Sigmoid colon (tissue), 7 donors: ENCODE measurements at places on chromosomes 13 and 19. TPM values are rescaled to one million over a fixed set of nuclear protein-coding genes. Genes with fewer than 3 reads are reported as not detected.
A peak's percentile ranks its signal among the peaks of the same experiment; 100 is the strongest.

- DNase-seq: no peak
These were observed 4.6 kb downstream of the SMARCA4 start for GRCh38 chr19:10965398-10965797.

DNA sequence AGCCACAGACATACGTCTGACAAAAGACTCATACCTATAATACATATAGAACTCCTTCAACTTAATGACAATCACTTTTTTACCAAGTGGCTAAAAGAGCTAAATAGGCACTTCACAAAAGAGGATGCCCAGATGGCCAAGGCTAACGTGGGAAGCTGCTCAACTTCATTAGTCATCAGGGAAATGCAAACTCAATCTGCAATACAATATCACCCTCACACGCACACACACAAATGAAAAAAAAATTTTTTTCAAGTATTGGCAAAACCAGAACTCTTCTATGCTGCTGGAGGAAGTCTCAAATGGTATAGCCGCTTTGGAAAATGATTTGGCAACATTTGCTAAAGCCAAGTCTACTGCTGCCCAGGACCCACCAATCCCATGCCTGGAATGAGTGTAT, 14.6 kb upstream of the DNMT1 start:
- no peak for DNase-seq

DNA sequence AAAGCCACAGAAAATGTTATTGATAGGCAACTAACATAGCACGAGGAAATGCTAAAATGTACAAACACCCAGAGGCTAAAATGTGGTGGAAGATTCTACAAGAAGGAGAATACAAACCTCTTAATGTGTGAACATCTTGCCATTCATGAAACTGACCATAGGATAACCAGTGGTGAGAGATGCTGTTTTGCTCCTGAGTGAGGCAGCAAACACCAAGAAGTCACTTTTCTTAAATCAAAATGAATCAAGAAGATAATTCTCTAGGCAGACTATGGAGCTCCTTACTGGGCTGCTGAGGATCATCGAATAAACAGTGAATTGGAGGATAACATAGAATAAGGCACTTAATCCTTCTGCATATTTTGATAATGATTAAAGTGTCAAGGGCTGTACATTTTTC, 375.4 kb upstream of the SLITRK6 start:
- no peak for DNase-seq

DNA sequence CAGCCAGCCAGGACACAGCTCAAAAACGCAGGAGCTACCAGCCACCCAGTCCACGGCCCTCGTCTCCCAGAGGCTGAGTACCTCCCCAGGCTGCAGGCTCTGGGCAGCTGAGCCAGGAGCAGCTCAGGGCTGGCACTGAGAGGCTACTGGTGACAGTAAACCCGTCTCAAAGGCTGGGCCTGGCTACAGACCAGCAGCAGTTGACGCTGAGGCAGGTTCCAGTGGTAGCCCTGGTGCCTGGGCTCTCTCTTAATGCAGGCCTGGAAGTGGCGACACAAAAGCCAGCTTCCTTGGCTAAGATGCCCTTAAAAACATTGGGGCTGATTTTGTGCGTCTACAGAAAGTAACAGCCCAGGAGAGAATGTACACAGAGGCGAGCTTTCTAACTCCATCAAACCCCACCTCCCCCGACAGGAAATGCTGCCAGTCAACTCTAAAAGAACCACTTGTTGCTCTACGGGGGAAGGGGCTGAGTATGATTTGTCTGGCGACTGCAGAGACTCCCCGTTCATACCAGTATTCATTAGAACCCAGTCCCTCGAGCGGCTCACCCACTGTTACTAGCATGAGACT, 126.3 kb downstream of the STK24 start:
- peak; percentile 89 for DNase-seq

- no peak for DNase-seq
These were observed 1.4 kb downstream of the CAPN12 start for GRCh38 chr19:38742906-38743305.

DNA sequence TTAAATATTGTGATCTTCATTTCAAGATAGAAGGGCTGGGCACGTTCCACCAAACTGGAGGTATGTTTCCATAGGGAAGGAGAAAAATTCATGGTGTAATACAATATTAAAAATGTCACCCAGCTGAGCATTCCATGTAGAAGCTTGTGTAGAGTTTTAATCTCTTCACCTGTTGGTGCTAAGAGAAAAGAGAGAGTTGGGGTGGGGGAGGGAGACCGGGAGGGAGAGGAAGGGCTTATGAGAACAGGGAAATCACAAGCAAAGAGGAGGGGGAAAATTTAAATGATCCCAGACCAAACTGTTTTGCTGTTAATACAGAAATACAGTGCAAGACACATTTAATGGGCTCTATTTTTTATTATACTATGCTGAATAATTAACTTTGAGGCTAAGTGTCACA, 345.8 kb downstream of the ZNF536 start:
- DNase-seq: no peak

GRCh38 chr19:9953802-9954542, 17.7 kb upstream of the OLFM2 start:
- no peak for DNase-seq

DNA sequence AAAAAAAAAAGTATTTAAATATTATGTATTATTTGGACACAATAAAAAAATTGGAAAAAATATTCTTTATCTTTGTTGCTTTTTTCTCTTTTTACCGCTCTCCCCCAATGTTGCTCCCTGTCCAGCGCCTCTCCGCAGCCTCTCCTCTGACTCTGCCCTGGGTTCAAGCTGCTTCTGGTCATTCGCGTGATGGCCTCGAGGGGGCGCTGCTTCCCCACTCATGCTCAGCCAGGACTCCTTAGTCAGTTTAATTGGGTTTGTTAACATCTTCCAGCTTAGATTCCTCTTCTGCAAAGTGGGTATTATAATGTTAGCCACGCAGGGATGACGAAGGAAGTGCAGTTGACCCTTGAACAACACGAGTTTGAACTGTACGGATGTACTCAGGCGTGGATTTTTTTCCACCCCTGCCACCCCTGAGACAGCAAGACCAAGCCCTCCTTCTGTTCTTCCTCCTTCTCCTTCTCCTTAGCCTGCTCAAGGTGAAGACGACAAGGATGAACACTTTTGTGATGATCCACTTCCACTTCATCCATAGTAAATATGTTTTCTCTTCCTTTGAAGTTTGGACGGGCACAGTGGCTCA, 4.9 kb upstream of the NWD1 start:
- no peak for DNase-seq

- DNase-seq: peak; percentile 79
These were observed at the start of gene DHDH for GRCh38 chr19:48933382-48933932. TSS of gene DHDH (plus strand) at chr19:48933699. CDS start at chr19:48933722, 23 bp downstream.

DNA sequence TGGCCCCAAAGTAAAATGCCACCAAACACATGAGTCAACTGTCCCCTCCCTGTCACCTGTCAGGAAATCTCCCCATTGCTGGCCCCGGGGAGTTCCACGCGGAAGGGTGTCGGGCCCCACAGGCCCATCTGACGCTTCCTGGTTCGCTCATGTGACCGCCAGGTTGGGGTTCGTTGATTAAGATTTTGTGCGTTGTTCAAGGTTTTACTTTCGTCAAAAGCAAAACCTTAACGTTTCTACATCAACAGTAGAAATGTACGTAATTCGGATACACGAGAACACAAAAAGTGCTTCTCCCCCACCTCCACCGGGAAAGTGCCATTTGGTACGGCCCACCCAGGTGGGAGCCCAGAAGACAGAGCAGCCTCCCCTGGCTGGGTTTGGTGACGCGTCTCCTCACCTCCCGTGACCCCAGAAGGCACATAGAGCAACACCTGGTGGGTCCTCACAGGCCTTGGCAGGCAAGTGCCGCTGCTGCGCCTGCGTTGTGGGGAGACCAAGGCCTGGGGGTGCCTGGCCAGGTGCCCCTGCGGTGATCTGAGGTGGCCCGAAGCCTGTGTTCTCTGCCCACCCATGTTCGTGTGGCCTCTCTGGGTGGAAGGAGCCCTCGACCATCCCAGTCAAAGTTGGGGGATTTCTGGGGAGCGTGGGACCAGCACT, 161.6 kb downstream of the KDM4B start:
- DNase-seq: no peak

DNA sequence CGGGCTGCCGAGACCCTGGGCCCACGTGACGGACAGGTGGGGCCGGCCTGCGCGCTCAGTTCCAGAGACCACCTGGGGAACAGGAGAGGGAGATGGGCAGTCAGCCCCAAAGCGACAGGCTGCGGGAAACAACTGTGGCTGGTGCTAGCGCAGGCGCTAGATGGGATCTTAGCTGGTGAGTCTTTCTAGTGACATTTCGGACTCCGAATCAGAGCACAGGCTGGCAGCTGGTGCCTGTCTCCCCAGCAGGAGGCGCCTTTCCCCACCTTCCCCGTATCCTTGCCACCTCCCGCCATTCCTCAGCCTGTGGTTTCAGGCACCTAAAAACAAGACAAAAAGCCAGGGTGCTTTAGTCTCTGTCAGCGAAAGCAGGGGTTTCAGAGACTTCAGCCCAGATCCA, 19.4 kb upstream of the RANBP3 start:
- DNase-seq: no peak

DNA sequence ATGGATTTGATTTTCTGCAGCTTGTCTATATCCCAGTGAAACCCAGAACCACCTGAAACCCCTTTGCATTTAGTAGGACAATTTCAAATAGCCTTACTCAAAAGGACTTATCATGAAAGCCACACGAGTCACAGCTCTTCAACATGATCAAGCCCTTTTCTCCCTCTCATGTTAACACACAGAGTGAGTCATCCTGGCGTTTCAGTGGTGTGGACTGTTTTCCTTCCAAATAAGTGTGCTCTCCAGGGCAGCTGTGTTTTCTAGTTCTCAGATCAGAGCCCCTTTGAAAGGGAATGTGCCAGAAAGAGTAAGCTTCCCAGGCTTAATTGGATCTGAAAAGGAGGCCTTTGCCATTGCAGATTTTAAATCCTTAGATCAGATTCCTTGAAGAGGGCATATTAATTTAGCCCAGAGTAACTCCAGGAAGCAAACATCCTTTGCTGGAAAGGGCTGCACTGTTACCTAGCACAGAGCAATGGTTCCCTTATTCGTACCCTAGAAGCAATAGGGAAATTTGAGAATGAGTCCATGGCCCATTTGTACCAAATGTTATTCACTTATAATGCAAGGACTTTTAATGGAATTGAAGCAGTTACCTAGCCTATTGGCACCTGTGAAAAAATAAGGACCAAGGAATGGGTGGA, 51.3 kb downstream of the ERICH6B start:
- no peak for DNase-seq

The MCF2L gene
- polyA plus RNA-seq: 43.5 TPM

The RHPN2 gene
- 84.8 TPM for polyA plus RNA-seq
